ENCODE measurements at places on chromosomes 2 and 18.

- DNase-seq, result no peak
These were observed 186.6 kb downstream of the NOL4 start for GRCh38 chr18:34038086-34038485.

GRCh38 chr2:46365913-46366667 lies 68.9 kb downstream of the EPAS1 start:
- no peak for DNase-seq

DNA sequence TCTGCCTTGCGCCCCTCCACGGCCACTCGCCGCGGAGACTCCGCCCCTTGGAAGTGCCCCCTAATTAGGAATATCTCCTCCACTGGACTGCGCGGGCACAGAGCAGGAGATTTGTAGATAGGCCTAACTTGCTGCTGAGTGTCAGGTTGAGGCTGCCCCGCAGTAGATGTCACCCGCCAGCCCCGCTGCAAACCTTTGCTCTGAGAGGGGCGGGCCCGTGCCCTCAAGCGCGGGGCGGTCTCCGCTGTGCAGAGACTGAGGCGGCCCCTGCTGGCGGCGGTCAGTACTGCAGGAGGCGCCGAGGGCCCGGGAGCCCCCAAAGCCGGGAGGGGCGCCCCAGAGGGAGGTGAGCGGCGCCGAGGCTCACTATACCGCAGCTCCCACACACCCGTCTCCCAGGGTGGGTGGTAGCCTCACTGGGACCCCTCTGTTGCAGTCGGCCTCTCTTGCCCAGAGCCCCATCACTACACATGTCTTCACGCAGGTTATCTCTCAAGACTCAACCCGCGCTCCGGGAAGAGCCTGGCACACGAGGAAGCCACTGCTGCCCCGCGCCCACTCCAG lies 2.9 kb upstream of the NEURL3 start:
- DNase-seq, result peak; percentile 67

- no peak for DNase-seq
These were observed 311.5 kb upstream of the SYT4 start for GRCh38 chr18:43588838-43589237.

GRCh38 chr18:10169064-10169562 lies 255.3 kb downstream of the VAPA start:
- no peak for DNase-seq

- no peak for DNase-seq
These were observed 176.8 kb downstream of the LOXHD1 start for GRCh38 chr18:46480226-46480625.

DNA sequence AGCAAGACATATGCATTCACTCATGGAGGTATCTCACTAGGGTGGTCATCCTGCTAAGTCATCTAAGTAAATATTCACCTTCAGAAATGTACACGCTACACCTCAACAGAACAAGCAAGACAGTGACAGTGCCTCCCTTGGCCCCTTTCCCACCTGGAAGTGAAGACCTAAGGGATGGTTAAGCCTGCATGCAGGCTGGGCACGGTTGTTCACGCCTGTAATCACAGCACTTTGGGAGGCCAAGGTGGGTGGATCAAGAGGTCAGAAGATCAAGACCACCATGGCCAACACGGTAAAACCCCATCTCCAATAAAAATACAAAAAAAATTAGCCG lies 4.4 kb downstream of the LIMS2 start:
- no peak for DNase-seq

DNA sequence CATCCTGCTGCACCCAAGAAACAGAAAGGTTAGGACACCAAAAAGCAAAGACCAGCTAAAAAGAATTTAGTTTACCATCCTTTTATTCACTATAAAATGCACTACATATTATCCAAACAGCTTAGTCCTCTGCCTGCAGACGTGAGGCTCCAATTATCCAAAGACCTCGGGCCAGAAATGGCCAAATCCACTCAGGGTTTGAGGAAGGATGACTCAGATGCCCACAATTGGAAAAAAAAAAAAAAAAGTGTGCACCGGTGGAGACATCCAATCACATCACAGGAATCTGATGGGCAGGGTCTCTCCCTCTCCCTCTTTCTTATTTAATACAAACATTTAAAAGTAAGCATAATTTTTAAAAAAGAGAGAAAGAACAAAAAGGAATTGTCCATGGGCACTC lies 65.7 kb downstream of the TRABD2A start:
- no peak for DNase-seq

GRCh38 chr2:236163471-236164200 lies 4.5 kb downstream of the GBX2 start:
- no peak for DNase-seq

DNA sequence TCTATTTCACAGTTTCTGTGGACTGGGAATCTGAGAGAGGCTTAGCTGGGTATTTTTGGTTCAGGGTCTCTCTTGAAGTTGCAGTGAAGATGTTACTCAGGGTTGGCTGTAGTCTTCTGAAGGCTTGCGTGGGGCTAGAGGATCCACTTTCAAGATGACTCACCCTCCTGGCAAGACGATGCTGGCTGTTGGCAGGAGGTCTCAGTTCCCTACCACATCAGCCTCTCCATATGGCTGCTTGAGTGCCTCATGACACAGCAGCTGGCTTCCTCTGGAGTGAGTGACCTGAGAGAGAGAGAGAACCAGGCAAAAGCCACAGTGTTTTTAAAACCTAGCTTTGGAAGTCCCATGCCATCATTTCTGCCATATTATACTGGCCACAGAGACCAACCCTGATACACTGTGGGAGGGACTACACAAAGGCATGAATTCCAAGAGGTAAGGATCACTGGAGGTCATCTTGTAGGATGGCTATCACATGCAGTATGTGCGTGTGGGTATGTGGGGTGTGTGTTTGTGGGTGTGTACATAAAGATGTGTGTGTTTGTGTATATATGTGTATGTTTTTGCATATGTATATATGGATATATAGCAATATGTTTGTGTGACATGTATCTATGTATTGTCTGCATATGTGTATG lies 25.1 kb downstream of the DNPEP start:
- no peak for DNase-seq

GRCh38 chr2:162828545-162828944 lies 10.0 kb downstream of the KCNH7 start:
- DNase-seq, result no peak

GRCh38 chr2:41869542-41870264 lies 178.1 kb upstream of the PKDCC start:
- peak; percentile 23 for DNase-seq

DNA sequence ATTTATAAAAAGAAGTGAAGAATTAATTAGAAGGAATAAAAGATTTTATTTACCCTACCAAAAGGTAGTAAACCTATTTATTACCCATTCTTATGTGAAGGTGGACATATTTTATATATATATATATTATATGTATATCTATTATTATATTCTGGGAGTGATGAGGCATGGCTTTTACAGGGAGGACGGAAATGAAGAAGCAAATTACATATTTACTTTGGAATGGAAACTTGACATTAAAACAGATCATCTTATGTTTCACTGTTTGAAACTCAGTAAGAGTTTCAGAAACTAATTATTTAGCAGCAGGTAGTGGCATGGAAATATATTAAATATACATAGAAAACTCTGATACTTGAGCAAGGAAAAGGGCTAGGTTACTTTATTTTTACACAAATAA lies 143.4 kb downstream of the LCLAT1 start:
- no peak for DNase-seq

DNA sequence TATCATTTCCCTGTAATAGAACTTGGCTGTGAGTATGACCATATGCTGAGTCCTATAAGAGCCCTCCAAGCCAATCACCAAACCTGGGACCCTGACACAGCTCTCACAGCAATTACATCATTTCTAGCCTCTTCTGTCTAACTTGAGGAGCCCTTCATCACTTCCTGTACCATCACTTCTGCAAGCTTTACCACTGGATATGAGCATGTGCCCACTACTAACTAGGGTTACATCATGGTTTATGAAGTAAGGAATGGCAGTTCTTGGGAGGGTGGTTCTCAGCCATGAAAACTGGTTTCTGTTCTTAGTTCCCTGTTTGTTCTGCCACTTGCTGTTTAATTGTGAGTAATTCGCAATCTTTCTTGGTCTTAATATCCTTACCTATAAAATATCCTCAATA lies 31.0 kb upstream of the EPB41L3 start:
- no peak for DNase-seq

DNA sequence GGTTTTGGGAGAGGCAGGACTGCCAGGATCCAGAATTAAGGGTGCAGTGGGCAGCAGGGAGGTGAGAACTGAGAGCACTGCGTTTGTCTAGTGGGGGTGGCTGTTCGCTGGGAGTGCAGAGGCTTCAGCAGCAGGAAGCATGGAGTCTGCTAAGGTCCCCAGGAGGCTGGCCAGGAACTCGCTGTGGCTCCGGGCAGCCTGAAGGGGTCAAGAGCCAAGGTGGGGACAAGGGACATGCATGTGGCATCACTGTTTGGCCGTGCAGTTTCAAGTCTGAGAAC lies 43.2 kb upstream of the SEMA4C start:
- DNase-seq, result no peak

GRCh38 chr2:154370873-154371272 lies 327.6 kb upstream of the KCNJ3 start:
- DNase-seq, result no peak

GRCh38 chr2:225165052-225165451 lies 122.8 kb upstream of the DOCK10 start:
- DNase-seq, result no peak

GRCh38 chr2:70088598-70089219 lies 1.4 kb downstream of the PCBP1 start:
- no peak for DNase-seq
